GDM1 (cell line): ENCODE measurements at places on chromosomes 2 and 18.

GRCh38 chr2:76642129-76642528 is 880.0 kb downstream of the LRRTM4 start:
- DNase-seq = no peak

DNA sequence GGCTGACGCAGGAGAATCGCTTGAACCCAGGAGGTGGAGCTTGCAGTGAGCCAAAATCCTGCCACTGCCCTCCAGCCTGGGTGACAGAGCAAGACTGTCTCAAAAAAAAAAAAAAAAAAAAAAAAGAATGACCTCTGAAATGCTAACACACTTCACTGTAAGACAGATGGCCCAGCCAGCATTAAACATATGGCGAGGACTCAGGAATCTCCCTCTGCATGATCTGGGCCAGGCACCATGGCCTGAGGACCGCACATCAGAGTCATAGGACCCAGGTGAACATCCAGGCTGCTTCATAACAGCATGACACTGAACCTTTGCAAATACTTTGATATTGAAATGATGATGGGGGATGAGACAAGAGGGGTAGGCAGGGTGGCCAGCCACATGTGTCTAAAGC is 56.1 kb upstream of the DNMT3A start:
- no peak for DNase-seq

DNA sequence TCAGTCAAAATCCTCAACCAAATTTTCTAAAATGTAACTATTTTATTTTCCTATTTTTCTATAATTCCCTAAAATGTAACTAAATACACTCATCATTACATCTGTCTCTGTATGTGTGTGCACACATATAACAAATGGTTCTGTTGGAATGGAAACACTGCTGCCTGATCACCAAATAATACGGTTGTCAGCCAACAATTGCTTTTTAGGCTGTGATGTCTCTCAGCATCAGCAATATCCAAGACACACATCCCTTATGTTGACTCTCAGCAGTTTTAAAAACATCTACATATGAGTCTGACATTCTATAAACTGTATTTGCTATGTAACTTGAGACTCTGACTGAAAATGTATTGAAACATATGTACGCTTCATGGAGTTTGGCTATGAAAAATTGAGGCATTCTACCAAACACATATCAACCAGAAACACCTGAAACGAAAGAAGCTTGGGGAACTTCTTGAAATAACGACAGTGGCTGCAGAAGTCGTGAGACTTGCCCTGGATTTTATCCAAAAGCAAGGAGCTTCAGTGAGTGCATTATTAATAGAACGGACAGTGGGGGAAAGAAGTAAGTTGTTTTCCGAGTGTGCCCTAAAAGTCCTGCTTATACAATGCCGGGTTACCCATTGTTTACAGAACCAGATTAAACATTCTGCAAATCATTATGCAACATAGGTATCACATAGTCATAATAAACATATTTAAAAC is 110.2 kb upstream of the ITGB6 start:
- DNase-seq = no peak

DNA sequence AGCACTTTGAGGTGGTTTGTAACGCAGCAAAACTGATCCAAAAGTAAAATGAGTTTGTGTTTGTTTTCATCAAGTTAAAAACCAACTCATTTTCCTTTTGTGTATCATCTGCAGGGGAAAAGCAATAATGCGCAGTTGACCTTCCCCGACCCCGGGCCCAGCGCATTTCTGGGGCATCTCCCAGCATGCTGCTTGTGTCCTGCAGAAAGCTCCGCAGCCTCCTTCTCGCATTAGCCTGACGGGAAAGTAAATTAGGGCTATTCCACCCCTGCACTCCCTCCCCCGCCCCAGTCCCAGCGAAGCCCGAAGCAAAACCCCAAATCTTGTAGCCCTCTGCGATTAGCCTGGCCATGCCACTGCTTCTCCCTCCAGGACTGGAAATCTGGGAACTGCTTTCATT is 82.0 kb upstream of the PPM1B start:
- DNase-seq = no peak
